Activated T-cell treated with anti-CD3 and anti-CD28 coated beads, Interleukin-2, amount 50 U/mL, for 1 hour (primary cell): ENCODE measurements at places on chromosomes 7 and 10.

DNA sequence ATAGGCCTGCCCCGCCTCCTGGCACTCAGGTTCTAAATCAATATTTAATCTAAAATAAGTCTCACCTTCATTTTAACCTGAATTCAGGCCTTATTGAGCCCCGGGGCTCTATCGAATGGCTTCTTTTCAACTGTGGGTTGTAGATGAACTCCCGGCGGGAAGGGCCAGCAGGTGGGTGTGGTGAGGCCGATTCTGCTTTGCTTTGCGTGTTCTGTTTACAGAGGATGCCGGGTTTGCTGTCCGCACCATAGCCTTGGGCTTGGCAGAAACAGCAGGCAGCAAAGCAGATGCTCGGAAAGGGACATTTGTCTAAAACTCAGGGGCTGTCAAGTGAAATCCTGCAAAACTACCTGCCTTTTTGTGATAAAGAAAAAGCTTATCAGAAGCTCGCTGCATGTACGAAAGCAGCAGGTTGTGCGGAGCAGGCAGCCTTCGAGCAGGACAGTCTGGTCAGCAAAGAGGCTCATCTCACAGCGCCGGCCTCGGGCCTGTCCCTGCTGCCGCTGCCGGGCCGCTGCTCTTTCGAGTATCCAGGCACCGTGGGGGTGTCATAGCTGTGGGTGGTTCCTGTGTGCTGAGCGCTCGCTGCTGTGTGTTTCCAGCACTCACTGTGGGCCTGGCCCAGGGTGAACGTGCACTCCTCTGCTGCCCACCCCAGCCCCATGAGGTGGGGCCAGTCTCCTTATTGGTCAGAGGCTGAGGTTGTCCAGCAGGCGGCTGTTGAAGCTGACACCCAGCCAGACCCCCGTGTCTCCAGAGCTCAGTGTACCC, 434.8 kb upstream of the FOXK1 start:
- no peak for DNase-seq

- DNase-seq, result no peak
Measured at GRCh38 chr7:22386206-22386858, 29.4 kb upstream of the RAPGEF5 start.

DNA sequence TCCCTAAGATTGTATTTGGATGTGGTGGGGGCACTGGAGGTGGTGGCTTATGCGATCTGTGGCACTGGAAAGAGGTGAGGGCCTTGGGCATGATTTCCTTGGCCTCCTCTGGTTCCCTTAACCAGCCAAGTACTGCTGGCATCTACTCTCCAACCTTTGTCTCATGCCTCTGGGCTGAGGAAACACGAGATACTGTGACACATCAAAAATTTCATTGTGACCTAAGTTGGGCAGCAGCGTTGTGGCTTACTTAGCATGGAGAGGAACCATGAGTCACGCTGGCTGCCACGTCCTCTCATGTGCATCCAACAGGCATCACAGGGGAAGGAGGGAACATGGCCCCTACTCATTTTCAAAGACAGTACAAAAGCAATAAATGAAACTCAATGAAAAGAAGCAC, 29.7 kb upstream of the GSDME start:
- DNase-seq, result no peak

- DNase-seq, result no peak
Measured at GRCh38 chr7:155715111-155715805, 70.8 kb downstream of the RBM33 start.

DNA sequence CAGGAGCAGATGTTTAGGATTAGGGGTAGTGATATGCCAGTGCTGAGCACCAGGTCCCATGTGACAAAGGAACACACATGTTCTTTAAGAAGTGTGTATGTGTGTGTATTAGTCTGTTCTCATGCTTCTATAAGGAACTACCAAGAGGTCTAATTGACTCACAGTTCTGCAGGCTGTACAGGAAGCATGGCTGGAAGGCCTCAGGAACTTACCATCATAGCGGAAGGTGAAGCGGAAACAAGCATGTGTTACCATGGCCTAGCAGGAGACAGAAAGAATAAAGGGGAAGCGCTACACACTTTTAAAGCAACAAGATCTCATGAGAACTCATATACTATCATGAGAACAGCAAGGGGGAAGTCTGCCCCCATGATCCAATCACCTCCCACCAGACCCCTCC, 22.8 kb upstream of the PDZD8 start:
- DNase-seq, result no peak

DNA sequence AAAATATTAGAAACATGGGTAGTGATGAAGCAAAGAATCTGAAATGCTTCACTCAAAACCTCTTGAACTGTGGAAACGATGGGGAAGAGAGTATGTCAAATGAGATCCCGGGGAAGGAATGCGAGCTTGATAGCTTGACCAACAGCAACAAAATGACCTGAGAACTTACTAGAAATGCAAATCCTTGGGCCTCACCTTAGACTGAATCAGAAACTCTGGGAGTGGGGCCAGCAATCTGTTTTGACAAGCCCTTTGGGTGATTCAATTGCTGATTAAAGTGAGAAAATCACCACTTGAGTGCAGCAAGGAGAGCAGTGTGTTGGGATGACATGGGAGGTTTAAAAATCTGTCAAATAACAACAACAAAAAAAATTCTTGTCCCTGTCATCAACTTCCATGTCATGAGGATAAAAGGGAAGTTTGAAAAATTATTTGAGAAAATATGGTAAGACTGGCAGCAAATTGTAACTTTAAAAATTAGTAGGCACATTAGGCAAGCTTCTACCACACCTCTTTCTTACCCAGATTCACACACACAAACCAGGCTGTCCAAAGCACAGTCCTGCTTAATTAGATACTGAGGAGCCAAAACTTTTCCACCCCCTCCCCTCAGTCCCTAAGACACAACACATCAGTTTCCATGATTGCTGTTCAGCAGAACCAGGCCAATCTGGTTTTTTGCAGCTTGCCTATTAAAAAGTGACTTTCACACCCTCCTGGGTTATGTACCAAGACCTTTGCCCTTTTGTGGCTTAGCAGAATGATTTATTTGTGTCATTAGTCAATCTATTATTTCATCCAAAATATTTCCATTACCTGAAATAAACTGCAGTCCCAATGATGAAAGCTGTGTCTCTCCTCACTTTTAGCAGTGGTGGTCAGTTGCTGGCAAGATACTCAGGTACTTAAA, 15.6 kb downstream of the CALCR start:
- DNase-seq, result no peak

DNA sequence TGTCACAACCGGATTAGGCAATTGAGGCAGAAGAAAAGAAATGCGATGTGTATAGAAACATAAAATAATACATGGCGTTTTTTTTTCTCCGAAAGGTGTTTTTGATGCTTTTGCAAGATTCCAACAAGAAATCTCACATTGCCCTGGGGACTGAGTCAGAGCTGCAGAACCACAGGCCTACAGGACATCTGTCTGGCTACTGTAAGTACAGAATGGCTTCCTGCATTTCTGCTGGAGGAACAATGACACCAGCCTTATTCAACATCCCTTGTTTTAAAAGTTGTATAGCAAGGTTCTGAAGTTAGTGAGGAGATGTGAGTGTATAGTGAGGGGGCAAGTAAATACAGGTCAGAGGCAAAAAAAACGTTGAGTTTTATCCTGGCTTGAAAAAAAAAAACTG, 256.4 kb downstream of the ABCA13 start:
- DNase-seq, result no peak

GRCh38 chr7:39950473-39951225, 593 bp downstream of the CDK13 start:
- DNase-seq, result peak; percentile 60

DNA sequence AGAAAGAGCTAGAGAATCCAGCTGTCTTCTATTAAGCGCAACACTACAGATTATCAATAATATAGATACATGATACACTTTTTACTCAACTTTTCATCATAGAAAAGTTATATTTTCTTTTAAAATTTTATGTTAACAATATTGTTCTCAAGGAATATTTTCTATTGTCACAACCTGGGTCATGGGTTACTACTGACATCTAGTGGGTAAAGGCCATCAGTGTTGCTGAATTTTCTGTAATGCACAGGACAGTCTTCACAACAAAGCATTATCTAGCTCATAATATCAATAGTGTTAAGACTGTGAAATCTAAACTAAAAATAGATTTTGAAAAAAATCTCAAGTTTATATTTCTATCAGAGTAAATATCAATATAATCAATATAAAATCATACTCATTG, 209.8 kb downstream of the ZNF33B start:
- no peak for DNase-seq

DNA sequence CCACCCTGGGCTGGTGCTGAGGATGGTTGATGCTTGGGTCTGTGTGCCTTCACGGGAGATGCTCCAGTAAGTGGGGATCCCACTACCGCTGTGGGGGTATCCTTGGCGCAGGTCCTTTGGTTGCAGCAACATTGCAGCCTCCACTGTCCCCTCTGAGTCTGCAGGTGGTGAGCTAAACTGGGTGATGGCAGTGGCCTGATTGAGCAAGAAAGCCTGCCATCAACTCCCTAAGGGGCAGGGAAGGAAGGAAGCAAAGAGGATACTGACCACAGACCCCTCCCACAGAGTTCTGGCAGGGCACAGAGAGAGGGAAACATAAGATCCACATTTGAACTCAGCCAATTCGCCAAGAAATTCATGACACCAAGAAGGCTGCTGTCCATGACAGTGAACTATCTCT, 43.2 kb downstream of the MYO1G start:
- DNase-seq, result no peak

DNA sequence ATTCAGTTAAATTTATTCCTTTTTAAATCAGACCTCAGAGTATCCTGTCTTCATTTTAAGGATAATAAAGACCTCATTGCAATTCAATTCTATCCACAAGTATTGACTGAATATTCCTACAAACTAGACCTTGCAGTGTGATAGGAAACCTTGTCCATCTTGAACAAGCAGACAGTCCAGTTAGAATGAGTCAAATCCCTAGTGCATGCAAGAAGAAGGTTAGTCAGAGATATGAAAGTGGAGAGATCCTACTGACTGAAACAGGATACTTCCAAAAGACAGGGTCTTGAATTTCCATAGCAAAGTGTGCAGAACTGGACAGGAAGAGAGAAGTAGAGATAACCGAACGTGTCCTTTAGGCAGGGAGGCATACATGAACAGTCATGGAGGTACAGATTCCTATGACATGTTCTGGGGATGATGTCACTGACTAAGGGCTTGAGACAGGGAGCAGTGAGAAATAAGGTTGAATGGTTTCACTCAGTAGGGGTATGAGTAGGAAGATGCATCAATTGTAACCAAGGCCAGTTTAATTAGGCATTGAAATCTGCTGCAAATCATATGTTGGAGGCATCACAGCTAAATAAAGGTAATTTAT, 45.2 kb downstream of the PPP1R3A start:
- no peak for DNase-seq

- no peak for DNase-seq
Measured at GRCh38 chr10:99975942-99976809, 33.6 kb downstream of the DNMBP start.

GRCh38 chr7:2553108-2553507, 2.2 kb downstream of the BRAT1 start:
- DNase-seq, result no peak

GRCh38 chr7:21364801-21365271, 63.0 kb upstream of the SP4 start:
- no peak for DNase-seq

DNA sequence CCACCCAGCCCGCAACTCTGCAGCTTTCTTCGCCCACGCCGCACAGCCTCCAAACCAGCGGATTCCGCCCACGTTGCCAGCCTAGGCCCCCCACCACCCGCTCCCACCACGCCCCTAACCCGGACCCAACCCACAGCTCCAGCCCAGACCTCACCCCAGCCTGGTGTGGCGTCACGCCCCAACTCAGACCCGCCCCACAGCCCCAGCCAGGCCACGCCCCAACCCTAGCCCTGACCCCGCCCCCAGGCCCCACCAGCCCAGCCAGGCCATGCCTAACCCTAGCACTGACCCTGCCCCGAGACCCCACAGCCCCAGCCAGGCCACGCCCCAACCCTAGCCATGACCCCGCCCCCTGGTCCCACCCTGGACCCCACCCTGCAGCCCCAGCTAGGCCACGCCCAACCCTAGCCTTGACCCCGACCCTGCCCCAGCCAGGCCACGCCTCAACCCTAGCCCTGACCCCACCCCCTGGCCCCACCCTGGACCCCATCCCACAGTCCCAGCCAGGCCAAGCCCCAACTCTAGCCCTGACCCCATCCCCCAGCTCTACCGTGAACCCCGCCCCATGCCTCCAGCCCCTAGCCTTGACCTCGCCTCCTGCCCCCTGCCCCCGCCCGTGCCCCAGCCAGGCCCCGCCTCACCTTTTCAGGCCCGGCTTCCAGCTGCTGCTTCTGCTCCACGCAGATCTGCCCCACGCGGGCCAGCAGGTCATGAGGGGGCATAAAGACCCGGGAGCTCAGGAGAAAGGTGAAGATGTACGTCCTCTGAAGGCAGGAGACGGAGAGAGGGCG, 64.0 kb downstream of the RASGEF1A start:
- DNase-seq, result peak; percentile 38

GRCh38 chr7:80781561-80781979, 137.3 kb downstream of the SEMA3C start:
- DNase-seq, result no peak

DNA sequence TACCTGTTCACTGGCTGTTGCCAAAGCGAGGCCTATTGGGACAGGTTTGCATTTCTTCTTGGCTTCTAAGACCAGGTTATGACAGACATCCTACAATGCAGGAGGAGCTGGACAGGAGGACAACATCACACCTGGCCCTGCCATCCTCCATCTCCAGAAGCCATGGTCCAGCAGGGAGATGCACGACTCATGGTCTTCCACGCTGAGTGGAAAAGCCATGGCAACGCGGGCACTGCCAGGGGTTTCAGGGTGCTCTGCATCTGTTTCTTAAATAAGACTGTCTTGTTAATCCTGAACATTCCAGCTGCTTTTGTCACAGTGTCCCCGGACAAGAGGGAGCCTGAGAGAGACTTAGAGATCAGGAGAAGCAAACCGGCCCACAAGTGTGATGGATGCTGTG, 40.3 kb downstream of the CLRN3 start:
- no peak for DNase-seq

GRCh38 chr10:32981760-32982159, 23.7 kb upstream of the ITGB1 start:
- DNase-seq, result no peak

DNA sequence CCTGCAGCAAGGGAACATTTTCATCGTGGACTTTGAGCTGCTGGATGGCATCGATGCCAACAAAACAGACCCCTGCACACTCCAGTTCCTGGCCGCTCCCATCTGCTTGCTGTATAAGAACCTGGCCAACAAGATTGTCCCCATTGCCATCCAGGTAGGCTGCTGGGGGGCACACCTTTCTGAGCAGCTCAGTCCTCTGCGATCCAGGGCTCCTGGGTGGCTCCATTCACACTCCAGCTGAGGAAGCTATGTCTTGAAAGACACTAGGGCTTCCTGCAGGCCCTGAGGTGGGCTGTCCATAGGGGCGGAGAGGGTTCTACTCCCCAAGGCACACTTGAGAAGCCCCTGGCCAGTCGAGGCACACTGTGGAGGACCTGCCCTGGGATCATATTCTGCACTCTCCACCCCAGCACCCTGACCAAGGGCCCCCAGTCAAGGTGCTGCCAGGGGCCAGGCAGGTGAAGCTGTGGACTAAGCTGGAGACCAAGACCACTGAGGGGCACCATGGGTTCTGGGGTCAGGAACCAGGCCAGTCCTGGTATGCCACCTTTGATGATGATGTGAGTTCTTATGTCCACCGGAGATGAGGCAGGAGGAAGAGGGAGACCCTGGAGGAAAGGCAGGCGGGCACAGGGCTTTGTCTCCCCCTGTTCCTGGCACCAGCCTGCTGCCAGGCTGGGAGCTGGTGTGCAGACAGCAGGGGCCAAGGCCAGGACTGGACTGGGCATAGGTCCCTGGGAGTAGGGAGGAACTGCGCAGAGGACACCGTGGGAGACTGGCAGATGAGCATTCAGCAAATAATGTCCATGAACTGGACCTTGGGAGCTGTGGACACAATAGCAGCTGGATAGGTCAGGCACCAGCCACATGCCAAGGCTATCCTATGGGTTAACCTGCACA, 54.8 kb downstream of the ALOX5 start:
- DNase-seq, result no peak
